ENCODE measurements at places on chromosomes 5 and 9. TPM values are rescaled to one million over a fixed set of nuclear protein-coding genes. Genes with fewer than 3 reads are reported as not detected.

The ATP10B gene
- not detected for polyA plus RNA-seq

The SYK gene
- not detected for polyA plus RNA-seq

The CTSV gene
- polyA plus RNA-seq, result 0.80 TPM

The LCN9 gene
- polyA plus RNA-seq, result not detected

The PCDHGC5 gene
- 0.48 TPM for polyA plus RNA-seq

The CDC20B gene
- polyA plus RNA-seq, result 0.22 TPM

The BHMT2 gene
- polyA plus RNA-seq, result 0.92 TPM

The REEP2 gene
- polyA plus RNA-seq, result 5.3 TPM

The ACTBL2 gene
- polyA plus RNA-seq, result 0.03 TPM

The MYOT gene
- not detected for polyA plus RNA-seq

The JAKMIP2 gene
- not detected for polyA plus RNA-seq
